ENCODE measurements at places on chromosomes 7 and 10.

GRCh38 chr10:46222364-46222935 lies 64.3 kb upstream of the ANTXRL start:
- DNase-seq, result no peak

GRCh38 chr10:97914837-97915211 lies 65.2 kb downstream of the GOLGA7B start:
- DNase-seq, result peak; percentile 34

- no peak for DNase-seq
Observed at GRCh38 chr10:3772361-3773171, 12.4 kb downstream of the KLF6 start.

GRCh38 chr7:13989126-13989948 lies at the start of gene ETV1:
ETV1 (minus strand) TSS chr7:13989666; CDS start chr7:13989052, 614 bp downstream.
- no peak for DNase-seq

GRCh38 chr10:127934383-127934782 lies 27.5 kb downstream of the PTPRE start:
- DNase-seq, result no peak

- DNase-seq, result no peak
Observed at GRCh38 chr7:75756991-75757676, 14.9 kb downstream of the CCL26 start.

DNA sequence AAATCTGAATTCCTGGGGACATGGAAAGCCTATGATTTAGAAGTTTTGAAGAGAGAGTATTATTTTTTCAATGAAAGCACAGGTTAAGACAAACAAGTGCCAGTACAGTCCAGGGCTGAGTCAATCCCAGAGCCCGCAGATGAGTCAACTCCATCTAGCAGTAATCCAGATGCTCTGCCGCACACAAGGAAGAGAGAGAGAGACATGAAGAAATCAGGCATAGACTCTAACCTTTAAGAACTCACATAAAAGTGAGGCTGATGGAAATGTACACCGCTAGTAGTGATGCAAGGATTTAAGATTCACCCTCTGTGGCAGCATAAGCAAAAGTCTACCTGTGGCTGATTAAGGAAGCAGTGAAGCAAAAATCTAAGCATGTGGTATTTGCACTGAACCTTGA lies 651.5 kb downstream of the TNS3 start:
- DNase-seq, result no peak

- no peak for DNase-seq
Observed at GRCh38 chr10:35855155-35855947, 213.3 kb upstream of the FZD8 start.

DNA sequence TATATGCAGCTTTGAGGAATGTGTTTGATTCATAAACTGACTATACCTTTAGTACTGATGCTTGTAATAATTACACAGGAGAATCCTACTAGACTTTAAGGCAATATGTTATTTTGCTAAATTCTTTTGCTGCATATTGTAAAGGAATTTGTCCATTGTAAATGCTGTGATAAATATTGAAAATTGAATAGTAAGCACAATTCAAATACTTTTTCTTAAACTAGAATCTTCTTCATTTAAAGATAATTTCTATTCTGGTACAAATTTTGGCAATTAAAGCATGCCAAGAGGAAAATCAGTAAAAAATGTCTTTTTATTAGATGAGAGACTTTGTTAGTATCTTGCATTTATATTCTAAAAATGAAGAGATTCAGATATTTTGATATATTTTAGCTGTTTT lies 45.4 kb downstream of the SMNDC1 start:
- no peak for DNase-seq

DNA sequence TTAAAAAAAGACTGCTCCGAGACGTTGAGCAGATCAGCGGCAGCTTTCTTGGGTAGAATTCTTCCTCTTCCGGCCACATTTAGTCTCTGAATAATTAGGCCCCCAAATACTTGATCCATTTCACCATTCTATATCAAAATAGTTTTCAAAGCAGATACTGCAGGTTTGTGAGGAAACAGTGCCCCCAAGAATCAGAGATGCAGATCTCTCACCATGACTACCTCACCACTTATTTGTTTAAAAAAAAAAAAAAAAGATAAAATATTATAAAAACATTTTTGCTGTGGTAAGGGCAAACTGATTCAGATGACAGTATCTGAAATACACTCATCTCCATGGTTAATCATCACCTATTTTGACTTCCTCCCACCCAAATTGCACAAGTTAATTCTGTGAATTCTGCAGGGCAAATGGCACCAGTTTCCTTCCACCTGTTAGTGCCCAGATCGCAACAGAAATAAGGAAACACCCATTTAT lies 210.4 kb downstream of the FAM107B start:
- DNase-seq, result no peak

GRCh38 chr10:98195120-98195519 lies 60.7 kb downstream of the R3HCC1L start:
- no peak for DNase-seq

DNA sequence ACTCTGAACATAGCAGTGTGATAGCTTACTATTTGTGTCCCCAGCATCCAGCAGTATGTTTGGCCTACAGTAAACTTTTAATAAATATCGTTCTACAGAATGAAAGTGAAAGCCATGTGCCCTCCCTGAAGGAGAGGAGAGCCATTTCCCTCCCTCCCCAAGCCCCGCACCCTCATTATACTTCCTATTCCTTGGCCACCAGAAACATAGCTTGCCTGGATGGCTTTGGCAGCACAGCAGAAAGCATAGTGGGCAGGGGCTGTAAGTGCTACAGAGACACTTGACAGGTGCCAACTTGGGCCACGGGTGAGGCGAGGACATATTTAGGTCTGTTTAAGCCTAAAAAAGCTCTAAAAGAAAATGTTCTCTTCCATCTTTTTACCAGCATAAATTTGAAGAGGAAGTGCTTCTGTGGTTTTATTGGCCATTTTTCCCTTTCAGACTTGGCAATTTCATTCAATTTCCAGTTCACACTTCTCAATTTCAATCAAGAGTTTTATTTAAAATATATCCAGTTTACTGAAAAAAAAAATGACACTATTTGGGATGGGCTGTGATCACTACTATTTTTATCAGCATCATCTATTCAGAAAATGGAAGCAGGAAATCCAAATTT lies 12.7 kb downstream of the HHEX start:
- no peak for DNase-seq

- no peak for DNase-seq
Observed at GRCh38 chr7:22663357-22663718, 63.7 kb upstream of the IL6 start.

DNA sequence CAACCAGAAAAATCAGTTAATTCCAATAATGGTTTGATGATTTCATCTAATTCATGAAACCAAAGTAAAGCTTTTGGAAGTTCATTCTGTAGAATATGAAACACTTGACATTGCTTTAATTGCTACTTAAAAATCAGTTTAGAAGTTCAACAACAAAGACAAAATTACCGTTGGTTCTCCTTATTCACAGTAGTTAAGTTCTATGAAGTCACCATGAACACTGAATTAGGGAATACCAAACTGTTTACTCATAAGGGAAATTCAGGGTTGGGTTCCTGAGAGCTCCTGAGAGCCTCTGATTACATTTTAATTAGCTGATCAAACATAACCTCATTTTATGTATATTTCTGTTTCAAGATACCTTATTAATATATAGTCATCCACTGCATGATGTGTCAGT lies 46.2 kb downstream of the ZNF438 start:
- no peak for DNase-seq

- DNase-seq, result no peak
Observed at GRCh38 chr7:54560723-54561122, 18.5 kb downstream of the VSTM2A start.

GRCh38 chr7:100396421-100396982 lies 23.2 kb downstream of the PILRA start:
- DNase-seq, result no peak

GRCh38 chr10:32326119-32326518 lies 20.8 kb downstream of the EPC1 start:
- no peak for DNase-seq

DNA sequence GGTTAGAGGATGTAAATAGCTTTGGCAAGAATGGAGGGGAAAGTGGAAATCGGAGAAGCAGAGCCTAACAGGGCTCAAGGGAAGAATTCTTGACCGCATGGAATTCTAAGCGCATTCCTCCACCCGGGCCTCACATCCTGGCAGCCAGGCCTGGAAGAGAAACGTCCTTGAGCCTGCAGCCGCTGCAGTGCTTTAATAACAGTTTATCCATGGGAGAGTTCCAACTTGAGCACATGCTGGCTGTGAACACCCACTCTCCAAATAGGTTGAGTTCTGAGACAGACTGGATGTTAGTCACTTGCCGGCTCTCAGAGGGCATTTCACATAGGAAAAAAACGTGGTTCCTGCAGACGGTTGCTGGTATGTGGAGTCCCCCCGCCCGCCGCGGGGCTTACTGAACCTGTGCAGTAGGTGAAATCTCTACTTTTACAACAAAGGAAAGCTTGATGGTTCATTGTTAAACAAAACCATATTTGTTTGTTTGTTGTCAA lies 61.4 kb upstream of the STEAP1B start:
- DNase-seq, result no peak

GRCh38 chr10:47361293-47361692 lies 13.1 kb downstream of the RBP3 start:
- DNase-seq, result no peak

GRCh38 chr10:126049759-126050700 lies 153.7 kb downstream of the FANK1 start:
- no peak for DNase-seq

DNA sequence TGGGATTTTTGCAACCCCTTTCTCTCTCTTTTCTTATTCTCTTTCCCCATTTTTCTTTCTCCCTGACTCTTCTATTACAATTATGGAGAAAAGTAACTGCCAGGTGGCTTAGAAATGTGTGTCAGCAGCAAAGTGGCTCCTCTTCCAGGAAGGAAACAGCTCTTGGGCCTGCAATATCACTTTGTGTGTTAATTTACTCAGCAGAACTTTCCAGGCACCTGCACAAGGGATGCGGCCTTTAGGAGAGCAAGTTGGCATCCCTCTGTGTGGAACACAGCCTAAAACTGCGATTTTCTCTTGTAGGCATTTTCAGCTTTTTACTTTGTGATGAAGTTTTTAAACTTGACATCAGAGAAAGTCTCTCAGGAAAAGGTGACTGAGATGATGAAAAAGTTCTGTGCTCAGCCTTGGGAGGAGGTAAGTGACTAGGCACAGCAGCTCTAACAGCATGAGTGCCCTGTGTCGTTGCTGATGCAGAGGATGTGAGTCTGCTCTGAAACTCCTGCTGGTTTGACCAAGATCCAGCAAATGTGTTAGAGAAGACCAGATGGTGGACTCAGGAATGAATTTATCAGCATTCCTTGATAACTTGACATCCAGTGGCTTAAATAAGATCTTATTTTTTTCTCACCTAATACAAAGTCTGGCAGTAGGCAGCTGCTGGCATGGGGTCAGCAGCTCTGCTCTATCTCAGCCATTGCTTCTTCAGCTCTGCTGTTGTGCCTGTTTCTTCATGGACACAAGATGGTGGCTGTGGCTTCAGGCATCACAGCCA lies 47.4 kb upstream of the CC2D2B start:
- no peak for DNase-seq

DNA sequence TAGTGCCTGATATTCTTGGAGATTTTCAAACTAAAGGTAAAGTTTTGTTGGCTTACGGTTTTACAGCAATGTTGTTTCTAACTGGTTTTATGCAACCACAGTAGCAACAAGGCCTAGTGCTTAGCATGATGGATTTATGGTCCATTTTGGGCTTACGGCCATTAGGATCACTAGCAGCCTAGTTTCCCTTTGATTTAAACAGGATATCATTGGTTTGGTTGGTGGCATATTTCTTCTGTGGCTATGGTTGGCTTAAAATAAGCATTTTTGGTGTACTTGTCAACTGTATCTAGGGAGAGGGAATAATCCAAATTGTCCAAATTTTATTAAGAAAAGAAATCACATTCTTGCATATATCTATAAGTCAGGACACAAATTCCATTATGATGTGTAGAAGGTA lies 194.0 kb downstream of the HDAC9 start:
- no peak for DNase-seq

DNA sequence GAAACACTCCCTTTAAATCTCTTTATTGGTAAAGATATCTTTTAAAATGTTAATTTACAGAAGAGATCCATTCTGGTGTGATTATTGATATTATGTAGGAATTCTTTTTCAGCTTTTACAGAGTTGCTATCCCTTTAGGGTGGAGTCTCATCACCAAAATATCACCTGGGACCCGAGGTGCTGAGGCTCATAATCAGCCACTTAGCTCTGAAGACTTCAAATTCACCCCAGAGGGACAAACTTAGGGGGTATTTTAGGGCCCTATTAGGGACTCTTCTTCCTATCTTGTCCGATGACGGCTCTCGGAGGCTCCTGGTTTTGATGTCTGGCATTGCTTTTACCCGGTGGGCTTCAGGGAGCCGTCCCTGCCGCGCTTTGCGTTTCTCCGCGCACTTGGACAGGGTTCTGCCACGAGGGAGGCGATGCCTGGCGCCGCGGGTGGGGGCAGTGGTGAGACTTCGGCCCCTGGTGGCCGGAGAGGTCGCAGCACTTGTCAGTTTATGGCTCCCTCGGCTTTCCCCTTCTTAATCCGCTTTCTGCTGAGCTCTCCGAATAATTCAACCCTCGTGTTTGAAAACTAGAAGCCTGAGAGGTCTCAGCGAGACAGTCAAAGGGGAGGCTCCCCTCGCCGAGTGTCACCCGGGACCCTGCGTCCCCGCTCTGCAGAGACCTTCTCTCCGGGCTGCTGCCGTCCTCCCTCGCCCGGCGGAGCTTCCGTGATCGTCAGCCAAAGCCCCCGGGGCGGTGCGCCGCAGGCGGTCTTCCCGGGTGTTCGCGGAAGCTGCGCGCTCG lies 27.8 kb downstream of the RBM20 start:
- DNase-seq, result peak; percentile 50

DNA sequence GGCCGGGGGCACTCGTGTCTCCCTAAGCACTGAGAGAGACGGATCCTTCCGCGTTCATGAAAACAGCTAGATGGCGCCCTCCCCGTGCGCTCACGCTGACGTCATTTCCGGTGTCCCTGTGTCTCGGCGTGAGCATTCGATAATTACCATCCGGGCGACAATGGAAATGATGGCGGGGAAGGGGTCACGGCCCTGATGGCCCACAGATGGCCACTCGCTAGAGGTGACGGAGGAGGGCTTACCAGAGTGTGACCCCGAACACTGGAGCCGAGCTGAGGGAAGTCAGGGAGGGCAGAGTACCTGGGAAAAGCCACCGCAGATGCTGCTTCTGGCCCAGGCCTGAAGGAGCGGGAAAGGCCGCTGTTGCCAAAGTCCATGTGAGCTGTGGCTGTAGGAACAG lies 222.9 kb downstream of the TCERG1L start:
- DNase-seq, result no peak

- DNase-seq, result no peak
Observed at GRCh38 chr10:7297094-7297493, 113.7 kb downstream of the SFMBT2 start.

Data from stimulated activated CD8-positive, alpha-beta memory T cell treated with anti-CD3 and anti-CD28 coated beads, Interleukin-7, amount 100 ng/mL, for 1 hour (primary cell).